ENCODE measurements at places on chromosomes 3 and 15.

- no peak for DNase-seq
These were observed 101.0 kb upstream of the CPNE4 start for GRCh38 chr3:132135628-132136333.

DNA sequence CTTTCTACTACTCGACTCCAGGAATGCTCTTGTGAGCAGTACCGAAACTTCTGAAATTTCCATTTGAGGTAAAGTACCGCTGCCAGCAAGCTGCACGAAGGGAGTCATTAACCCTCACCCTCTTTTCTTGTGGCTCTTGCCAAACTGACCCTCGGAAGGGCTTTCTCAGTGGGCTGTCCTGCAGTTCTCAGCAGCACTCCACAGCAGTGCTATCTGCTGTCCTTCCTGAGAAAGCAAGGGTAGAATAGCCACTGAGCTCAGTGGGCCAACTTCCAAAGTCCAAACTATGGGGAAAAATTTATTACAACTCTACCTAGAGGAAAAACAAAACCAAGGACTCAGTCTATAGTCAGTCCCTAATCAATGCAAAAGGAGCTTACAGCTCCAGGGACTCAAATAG is 38.5 kb upstream of the COL8A1 start:
- no peak for DNase-seq

GRCh38 chr3:13322324-13322723 is 97.8 kb downstream of the NUP210 start:
- DNase-seq: no peak

DNA sequence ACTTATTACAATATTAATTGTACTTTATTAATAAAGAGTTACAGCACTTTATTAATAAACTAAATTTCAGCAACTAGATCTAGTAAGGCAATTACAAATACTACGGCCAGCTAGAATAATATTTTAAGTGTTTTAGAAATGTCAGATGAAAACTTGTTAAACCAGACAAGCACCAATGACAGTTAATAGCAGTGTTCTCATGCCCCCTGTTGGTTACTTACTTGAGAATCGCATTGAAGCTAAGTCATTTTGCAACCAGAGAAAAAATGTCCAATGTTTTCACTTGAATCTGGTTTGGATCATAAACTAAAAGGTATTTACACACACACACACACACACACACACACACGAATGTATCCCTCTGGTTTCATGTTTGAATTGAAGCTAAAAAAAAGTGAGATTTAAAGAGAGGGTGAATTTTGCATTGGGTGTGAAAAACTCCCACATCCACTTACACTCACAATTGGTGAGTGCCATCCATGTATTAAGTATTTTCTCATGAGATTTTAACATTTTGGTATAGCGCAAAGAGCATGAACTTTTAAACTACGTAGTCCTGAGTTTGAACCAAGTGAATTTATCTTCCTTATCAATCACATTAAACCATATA is 347.7 kb downstream of the ZBBX start:
- DNase-seq: no peak

Data from stimulated activated CD4-positive, alpha-beta T cell treated with anti-CD3 and anti-CD28 coated beads, Interleukin-1b, Interleukin-23, amount 100 ng/mL, for 1 hour (primary cell).